ENCODE measurements at places on chromosomes 2 and 18.

DNA sequence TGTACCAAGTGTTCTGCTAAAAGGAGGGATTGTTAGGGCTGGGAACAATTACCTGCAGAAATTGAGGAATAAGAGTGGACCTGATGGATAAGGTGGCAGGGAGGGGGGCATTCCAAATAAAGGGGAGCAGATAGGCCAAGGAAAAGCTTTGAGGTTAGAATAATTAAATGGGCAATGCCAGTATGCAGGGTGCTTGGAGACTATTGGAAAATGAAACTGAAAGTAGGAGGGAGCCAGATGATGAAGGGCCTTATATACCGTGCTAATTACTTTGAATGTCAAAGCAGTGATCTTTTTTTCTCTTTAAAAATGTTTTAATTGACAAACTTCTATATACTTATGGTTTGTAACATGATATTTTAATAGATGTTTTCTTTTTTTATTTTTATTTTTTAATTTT, 42.9 kb downstream of the MMADHC start:
- DNase-seq, result no peak

DNA sequence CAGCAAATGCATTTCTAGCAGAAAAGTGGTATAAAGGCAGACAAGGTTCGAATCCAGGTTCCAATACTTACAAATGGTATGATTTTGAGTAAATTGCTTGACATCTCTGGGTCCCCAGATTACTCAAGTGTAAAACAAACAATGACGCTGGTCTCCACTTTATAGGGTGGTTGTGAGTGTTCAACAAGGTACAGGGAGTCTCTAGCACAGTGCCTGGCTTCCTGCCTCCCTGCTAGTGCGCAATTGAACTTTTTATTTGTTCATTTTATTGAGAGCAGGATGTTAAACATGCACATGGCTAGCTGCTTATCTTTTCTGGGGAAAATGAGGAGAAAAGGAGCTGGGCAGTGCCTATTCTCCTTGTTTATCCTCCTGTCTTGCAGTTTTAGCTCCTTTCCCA, 74.9 kb upstream of the MYL1 start:
- no peak for DNase-seq

- peak; percentile 65 for DNase-seq
These were observed 29.6 kb downstream of the SH3BP4 start for GRCh38 chr2:234981197-234982095.

GRCh38 chr18:65750389-65751154, at the start of gene CDH7:
TSS of gene CDH7 (plus strand) at chr18:65751012. CDS start at chr18:65762843, 11,831 bp downstream.
- DNase-seq, result peak; percentile 53

DNA sequence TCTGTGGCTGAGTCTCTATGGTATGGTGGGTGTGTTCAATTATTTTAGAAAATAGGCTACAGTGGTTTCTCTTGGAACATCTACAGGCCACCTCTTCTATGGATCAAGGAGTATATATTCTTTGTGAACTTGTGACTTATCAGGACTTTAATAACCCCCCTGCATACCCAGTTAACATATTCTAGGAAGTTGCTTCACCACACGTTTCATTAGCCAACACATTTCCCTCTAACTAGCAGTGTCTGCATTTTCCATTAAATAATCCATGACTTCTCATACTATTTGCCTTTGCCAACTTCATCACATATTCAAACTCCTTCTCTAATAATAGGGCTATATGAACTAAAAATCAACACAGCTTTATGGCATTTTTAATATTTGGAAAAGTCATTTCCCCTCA, 187.6 kb upstream of the ARL4C start:
- DNase-seq, result no peak

DNA sequence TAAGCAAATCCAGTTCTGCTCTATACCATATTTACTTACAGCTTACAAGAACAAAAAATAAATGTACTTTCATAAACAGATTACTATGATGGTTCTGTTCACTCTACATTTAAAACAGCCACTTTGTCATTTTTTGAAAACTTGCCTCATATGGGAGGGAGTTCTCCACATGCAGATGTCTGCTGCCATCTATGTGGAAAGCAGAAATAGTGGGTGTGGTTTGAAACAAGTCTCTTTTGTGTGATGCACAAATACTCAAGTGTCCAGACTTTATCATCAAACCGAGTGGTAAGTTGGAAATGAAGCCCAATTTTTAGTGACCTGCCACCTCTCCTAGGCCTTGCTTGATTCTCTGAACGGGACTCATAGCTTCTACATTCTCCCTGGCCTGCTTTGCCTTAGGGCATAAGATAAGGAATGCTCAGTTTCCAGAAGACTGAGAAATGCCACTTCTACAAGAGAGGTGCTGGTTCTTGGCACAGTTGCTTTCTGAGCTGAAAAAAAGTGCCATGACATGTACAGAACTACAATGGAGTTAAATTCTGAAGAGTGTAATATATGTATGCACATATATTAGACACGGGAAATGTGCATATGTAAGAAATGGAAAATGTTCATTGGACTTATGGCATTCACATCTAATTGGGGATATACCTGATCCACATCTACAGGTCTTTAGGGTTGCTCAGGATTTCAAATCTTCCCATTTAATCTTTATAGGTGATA, 221.0 kb downstream of the SLC8A1 start:
- no peak for DNase-seq

DNA sequence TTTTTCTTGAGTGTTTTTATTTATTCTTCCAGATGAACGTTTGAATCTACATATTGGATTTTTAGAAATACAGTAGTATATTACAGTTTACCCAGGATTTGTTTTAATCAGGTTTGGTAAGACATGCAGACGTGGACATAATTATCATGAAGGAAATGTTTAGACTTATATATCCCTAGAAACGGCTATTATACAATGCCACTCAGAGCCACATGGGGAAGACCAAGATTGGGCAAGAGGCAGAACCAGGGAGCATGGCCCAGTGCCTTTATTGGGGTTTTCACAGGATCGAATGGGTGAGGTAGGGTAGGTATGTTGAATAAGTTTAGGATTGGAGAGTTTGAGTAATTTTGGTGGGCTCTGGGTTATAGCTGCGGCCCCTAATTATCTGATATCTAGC, 212.2 kb downstream of the CAMKMT start:
- DNase-seq, result no peak

DNA sequence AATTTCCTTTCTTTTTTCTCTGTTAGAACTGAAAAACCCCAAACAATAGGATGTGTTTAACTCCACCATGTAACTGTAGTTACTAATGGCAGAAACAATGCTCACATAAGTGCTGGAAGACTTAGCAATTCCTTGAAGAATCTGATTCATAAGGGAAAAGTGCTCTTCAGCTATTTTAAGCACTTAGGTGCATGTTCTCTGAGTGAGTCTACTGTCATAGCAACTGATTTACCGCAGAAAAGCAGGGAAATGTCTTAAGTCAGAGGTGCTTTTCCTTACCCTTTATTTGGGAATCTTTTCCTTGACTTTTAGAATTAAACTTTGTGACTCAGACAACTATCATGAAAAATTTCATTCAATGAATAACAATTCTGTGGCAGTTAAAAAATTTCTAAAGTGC, 65.4 kb upstream of the NABP1 start:
- no peak for DNase-seq

GRCh38 chr18:77736842-77737241, 487.2 kb downstream of the GALR1 start:
- DNase-seq, result no peak

GRCh38 chr18:40534723-40535122, 1420.3 kb upstream of the PIK3C3 start:
- no peak for DNase-seq

DNA sequence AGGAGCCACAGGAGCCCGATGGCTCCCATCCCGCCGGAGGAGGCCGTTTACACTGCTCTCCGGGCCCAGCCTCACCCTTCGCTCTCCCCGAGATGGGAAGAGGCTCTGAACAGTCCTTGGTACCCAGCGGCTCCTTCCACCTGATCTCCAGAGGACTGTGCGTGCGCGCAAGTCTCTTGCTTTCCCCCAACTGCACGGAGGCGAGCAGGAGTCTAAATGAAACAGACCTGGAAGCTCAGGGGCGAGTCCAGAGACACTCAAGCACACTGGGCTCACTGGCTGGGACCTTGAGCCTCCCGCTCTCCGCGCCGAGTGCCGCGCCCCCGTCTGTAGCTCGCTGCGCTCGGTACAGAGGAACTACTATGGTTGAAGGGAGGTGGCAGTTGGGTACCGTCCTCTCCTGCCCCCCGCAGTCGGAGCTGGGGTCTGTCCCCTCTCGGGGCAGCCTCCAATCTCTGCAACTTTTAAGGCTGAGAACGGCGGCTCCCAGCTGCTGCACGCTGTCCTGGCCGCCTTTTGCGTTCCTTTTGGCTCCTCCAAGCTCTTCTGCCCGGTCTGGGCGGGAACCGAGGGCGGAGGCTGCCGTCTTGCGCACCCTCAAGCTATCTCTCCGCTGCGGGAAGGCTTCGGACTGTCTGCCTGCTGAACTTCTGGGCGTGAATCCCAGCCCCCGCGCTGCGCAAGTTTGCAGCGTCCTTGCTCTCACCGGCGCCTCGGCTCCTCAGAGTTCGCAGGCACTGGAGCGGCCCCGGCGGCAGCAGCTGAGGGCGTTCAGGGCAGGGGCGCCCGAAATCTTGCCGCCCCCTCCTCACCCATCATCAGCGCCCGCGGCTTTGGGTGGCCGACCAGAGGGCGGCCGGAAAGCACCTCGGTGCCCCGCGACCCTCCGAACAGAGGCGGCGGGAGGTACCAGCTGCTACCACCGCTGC, 491 bp downstream of the ALK start:
- peak; percentile 37 for DNase-seq

GRCh38 chr18:2510416-2510815, 60.9 kb downstream of the METTL4 start:
- DNase-seq, result no peak

DNA sequence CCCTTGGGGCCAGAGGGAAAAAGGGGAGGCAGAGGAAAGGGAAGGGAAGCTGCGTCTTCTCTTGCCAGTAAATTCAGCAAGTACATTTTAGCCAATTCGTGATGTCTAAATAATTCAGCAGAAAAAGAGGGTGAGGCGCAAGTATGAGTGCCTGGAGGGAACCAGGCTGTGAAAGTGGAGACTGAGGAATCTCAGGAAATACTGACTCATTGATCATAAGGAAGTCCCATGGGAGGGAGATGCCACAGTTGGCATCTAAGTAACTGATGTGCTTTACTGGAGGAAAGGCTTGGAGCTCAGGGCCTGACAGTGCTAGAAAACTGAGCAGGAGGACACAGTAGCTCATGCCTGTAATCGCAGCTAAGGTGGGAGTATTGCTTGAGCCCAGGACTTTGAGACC, 31.1 kb downstream of the KIF5C start:
- DNase-seq, result no peak

DNA sequence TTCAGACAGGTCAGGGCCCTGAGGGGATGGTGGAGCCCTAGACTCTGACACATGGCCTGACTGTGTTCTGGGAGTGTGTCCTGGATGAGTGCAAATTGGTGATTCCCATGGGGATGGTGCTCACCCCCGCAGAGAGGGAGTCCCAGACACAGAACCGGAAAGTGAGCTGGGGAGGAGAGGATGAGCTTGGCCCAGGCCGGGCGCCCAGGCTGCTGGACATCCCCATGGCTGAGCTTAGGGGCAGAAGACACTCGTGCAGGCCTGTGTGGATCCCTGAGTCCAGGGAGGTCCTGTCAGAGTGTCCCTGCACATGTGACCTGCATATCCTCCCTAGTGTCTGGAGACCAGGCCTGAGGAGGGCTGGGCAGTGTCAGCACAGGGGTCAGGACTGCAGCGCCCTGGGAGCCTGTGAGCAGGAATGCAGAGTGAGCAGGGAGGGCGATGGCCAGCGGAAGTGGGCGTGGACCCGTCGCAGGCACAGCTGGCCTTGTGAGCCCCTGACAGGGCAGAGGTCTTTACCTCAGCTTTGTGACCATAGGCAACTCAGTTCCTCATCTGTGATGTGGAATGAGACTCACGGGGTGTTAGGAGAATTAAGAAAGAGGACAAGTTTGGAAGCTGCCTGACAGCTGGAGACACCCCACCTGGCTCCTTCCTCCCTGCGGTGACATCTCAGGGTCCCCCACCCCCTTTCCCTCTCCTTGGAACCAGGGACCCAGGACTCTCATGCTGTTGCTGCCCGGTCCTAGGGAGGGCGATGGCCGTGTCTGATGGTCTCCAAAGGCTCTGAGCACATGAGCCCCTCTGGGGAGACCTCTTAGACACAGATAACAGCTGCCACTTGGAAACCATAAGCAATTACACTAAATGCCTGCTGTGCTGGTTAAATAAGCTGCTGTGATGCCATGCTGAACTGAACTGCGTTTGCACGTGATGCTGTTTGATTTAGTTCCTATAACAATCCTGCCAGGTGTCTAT, 62.6 kb upstream of the HS6ST1 start:
- no peak for DNase-seq

DNA sequence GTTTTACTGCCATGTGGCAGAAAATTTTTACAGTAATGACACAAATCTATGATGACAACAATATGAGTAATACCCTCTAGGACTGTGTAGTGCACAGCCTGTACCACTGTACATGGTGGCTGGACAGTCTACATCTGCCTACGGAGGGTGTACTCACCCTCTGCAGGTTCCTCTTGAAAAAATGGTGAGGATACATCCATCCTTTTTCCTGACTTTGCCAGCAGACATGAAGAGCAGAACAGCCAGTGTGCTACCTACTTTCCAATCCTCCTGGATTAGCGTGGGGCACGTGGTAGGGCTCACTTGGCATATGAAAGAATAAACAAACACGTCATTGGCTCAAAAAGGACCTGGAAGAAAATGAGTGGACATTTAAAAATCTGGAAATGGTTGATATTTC, 62.6 kb downstream of the TRPM8 start:
- DNase-seq, result no peak

- no peak for DNase-seq
These were observed 105.9 kb downstream of the AP1S3 start for GRCh38 chr2:223731503-223731902.

- DNase-seq, result no peak
These were observed 36.8 kb downstream of the TOGARAM2 start for GRCh38 chr2:29017716-29018435.

- no peak for DNase-seq
These were observed 14.8 kb upstream of the MATN3 start for GRCh38 chr2:20027260-20027677.

DNA sequence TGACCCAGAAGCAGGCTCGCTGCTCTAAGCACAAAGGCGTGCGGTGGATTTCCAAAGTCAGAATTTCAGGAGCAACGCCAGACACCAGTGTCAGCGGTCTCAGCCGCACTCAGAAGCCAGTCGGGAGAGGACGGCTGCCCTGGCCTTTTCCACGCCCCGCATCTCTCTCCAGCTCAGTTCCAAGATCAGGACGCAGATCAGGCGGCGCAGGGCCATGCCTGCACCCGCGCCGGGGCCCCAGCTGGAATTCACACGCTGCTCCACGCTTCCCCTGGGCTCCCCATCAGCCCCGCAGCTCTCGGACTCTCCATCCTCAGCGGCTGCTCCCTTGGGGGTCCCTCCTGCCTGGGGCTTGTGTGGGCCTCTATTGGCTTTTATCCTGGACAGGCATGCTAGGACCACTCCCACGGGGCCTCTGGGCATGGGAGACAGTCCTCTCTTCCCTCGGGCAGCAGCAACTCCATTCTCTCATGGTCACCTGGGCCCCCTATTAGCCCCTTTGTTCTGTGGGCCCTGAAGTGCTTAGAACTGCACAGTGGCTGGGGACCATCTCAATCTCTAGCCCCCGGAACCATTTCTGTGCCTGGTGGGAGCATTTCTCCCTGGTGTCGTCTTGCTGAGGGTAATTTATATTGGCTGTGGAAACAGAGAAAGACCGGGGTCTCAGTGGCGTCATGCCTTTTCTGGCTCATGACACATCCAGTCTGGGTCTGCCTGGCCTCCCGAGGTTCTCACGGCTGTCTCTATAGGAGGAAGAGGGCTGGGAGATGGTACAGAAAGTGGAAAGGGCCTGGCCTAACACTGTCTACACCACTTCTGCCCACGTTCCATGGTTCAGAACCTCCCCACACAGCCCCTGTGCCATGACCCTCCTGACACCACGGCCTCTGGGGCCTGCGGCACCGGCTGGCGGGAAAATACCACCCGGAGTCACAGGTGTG, 14.9 kb upstream of the TMEM18 start:
- no peak for DNase-seq
